Smooth muscle cell of bladder (primary cell): ENCODE measurements at places on chromosomes 4 and X. TPM values are rescaled to one million over a fixed set of nuclear protein-coding genes. Genes with fewer than 3 reads are reported as not detected.

Gene HTRA3
- 5.8 and 10.4 TPM in 2 replicates for total RNA-seq

Gene POU4F2
- not detected in 2 replicates for total RNA-seq

Gene RHOH
- under 0.01 and 0.09 TPM in 2 replicates for total RNA-seq

Gene ZFP42
- 0.09 and 0.14 TPM in 2 replicates for total RNA-seq

Gene PAGE1
- total RNA-seq: not detected in 2 replicates

Gene GRIA3
- total RNA-seq: 2.0 and 8.1 TPM in 2 replicates

Gene NAP1L2
- 0.85 and 1.1 TPM in 2 replicates for total RNA-seq

Gene RAB33A
- 2.4 and 6.0 TPM in 2 replicates for total RNA-seq

Gene ADAM29
- under 0.01 TPM in 1 of 2 replicates, not detected in the other for total RNA-seq

Gene FHL1
- total RNA-seq: 12.9 and 31.9 TPM in 2 replicates

Gene CTBP1
- total RNA-seq: 173 and 202 TPM in 2 replicates

Gene CLDN34
- total RNA-seq: not detected in 2 replicates

Gene DCLK2
- total RNA-seq: 5.8 and 8.9 TPM in 2 replicates

Gene CSTF2
- total RNA-seq: 9.5 and 11.7 TPM in 2 replicates
